ENCODE measurements at places on chromosomes 5 and 9.

DNA sequence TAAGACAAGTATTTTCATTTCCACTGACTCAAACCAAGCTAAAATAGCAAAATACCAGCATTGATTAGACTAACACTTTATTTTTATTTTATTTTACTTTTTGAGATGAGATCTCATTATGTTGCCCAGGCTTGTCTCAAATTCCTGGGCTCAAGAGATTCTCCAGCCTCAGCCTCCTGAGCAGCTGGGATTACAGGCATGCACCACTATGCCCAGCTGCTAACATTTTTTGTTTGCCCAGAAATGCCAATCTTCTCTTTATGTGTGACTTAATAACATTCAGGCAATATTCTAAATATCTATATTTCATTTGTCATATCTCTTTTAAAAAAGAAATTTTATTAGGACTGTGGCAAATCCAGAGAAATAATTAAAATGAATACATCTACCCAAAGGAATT is 55.0 kb downstream of the OXCT1 start:
- DNase-seq = no peak

- no peak for DNase-seq
These were observed 25.1 kb upstream of the GCNT1 start for GRCh38 chr9:76433836-76434235.

- DNase-seq = no peak
These were observed 25.7 kb downstream of the NCS1 start for GRCh38 chr9:130197888-130198287.

GRCh38 chr5:125190232-125191087 is 444.0 kb upstream of the ZNF608 start:
- DNase-seq = no peak

DNA sequence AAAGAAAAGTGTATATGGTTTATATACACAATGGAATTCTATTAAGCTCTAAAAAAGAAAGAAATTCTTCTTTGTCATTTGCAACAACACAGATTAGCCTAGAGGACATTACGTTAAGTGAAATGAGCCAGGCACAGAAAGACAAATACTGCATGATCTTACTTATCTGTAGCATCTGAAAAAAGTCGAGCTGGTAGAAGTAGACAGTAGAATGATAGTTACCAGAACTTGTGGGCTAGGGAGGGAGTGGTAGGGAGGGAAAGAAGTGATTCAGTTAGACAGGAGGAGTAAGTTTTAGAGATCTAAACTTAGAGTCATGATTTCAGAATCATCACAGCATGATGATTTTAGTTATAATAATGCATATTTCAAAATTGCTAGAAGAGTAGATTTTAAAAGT is 184.6 kb downstream of the TLE4 start:
- DNase-seq = no peak

DNA sequence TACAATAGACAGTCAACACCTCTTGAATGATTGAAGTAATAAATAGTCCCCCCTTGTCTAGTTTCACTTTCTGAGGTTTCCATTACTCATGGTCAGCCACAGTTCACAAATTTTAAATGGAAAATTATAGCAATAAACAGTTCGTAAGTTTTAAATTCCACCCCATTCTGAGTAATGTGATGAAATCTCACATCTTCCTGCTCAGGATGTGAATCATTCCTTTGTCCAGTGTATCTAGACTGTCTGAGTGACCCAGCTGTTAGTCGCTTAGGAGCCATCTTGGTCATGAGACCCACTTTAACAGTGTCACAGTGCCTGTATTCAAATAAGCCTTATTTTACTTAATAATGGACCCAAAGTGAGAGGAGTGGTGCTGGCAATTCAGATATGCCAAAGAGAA is 311.6 kb upstream of the PRR16 start:
- DNase-seq = no peak
